Right ventricle myocardium inferior (tissue), 1 donor: ENCODE measurements at places on chromosomes 5 and 9. TPM values are rescaled to one million over a fixed set of nuclear protein-coding genes. Genes with fewer than 3 reads are reported as not detected.
A peak's percentile ranks its signal among the peaks of the same experiment; 100 is the strongest.

CIZ1 gene
- 69.3 TPM for total RNA-seq

GRCh38 chr5:7325975-7326913 is 69.7 kb upstream of the ADCY2 start:
- DNase-seq, result no peak

SLC45A2 gene
- total RNA-seq, result not detected

GRCh38 chr5:129438322-129438721 is 21.8 kb upstream of the ADAMTS19 start:
- DNase-seq, result no peak

DNA sequence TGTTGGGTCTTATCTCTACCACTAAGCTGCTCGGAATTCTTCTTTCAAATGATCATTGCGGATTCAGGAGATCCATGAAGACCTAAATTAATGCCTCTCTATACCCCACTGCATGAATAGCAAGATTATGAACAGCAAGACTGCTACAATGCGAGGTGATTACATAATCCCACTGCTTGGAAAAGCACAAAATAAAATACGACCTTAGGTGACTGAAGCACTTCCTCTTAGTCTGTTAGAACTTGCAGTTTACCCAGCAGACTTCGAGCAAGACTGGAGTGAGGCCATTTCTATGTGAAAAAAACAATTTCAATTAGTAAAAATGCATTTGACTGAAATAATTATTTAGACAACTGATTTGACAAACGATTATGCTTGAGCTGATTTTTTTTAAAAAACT is 59.8 kb downstream of the SH3RF2 start:
- no peak for DNase-seq

GRCh38 chr9:96654450-96655197 is 493 bp downstream of the PRXL2C start:
- peak; percentile 93 for DNase-seq

GRCh38 chr9:28616310-28616709 is 1043.0 kb upstream of the C9orf72 start:
- DNase-seq, result no peak

DNA sequence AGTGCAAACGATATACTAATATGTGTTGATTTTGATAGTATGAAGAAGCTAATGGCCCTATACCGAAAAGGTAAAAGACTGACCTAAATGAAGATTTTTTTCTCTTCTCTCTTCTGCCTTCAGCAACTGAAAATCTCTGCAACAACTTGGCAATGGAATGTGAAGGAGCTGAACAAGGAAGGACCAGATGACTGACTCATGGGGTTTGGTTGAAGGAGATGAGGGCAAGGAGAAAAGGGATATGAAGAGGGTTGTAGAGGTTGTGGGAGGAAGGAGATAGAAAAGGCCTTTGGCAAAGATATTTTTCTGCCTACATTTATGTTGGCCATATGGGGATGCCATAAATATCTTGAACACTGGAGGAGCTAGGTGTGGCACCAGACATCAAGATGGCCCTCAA is 129.7 kb upstream of the CHD1 start:
- DNase-seq, result no peak
